ENCODE measurements at places on chromosomes 13 and 19. TPM values are rescaled to one million over a fixed set of nuclear protein-coding genes. Genes with fewer than 3 reads are reported as not detected.

- peak; percentile 31 for DNase-seq
Measured at GRCh38 chr13:47932950-47933923, 67.8 kb downstream of the SUCLA2 start.

- no peak for DNase-seq
Measured at GRCh38 chr19:51367255-51367564, 1.0 kb upstream of the ETFB start.

- DNase-seq: peak; percentile 36
Measured at GRCh38 chr13:30027569-30028455, 177.4 kb upstream of the UBL3 start.

GRCh38 chr13:91574766-91575165, 176.3 kb downstream of the GPC5 start:
- peak; percentile 39 for DNase-seq

- peak; percentile 41 for DNase-seq
Measured at GRCh38 chr19:35641515-35642151, at the start of gene ETV2. Gene ETV2, plus strand, starts transcription at chr19:35641745. Its CDS starts 716 bp downstream, at chr19:35642461.

- peak; percentile 3 for DNase-seq
Measured at GRCh38 chr19:33868788-33869412, 72.2 kb downstream of the KCTD15 start.

- DNase-seq: peak; percentile 77
Measured at GRCh38 chr13:94251831-94252608, 227.5 kb downstream of the DCT start.

- no peak for DNase-seq
Measured at GRCh38 chr13:32555613-32556012, 17.0 kb upstream of the N4BP2L2 start.

The ZNF490 gene
- total RNA-seq: 8.0 TPM

DNA sequence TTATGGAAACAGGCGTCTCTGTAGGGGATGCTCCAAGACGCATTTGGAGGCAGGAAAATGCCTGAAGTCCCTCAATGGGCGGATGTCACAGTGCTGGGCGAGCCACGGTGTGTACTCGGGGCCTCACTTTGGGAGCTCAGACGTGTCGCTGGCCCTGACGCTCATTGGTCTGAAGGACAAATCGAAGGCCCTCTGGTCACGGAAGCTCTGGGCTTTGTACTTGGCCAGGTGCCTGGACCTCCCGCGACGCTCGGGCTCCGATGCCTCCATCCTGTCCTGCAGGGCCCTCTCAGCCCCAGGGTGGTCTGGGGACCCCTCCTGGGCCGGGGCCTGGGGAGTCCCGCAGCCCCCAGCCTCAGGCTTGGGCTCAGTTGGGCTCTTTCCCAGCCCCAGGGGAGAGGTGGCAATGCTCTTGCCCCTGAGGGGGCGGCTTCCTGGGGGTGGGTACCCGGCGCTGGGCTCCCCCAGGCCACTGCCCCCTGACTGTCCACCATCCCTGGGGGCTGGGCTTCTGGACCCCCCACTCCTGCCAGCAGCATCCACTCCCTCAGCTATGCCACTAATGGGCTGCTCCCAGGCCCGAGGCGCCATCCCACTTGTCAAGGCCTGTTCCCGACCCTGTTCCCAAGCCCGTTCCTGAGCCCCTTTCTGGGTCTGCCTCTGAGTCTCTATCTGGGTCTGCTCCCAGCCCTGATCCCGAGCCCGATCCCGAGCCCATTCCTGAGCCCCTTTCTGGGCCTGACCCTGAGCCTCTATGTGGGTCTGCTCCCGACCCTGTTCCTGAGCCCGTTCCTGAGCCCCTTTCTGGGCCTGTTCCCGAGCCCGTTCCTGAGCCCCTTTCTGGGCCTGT, 39.5 kb upstream of the GRTP1 start:
- no peak for DNase-seq

- no peak for DNase-seq
Measured at GRCh38 chr13:111883571-111884343, 183.2 kb upstream of the SOX1 start.

DNA sequence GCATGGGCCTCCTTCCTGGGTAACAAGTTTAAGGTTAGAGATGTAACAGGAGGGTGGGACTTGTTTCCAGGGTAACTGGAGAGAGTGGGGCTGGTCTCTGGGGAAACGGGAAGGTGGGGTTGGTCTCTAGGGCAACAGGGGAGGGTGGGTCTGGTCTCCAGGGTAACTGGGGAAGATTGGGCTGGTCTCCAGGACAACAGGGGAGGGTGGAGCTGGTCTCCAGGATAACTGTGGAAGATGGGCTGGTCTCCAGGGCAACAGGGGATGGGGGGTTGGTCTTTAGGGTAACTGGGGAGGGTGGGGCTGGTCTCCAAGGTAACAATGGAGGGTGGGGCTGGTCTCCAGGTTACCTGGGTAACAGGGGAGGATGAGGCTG, 36.5 kb downstream of the SPTBN4 start:
- DNase-seq: no peak

- no peak for DNase-seq
Measured at GRCh38 chr13:30900952-30901749, 4.9 kb upstream of the MEDAG start.

DNA sequence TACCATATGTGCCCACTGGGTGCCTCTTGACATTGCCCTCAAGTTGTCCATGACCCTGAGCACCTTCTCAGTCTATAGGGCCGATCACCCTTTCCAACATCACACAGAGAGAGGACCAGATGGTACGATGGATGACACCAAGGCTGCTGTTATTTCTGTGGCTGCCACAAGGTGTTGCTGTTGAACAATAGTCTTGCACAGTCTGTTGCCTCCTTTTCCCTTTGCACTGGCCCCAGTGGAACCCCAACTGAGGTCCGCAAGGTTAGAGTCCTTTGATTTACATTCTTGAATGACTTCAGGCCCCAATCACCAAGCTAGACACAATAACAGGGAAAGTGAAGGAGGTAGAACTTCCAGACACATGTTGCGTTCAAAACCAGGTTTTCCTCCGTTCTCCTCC, 52.0 kb downstream of the TINCR start:
- DNase-seq: no peak
